ENCODE measurements at places on chromosomes 11 and 22. TPM values are rescaled to one million over a fixed set of nuclear protein-coding genes. Genes with fewer than 3 reads are reported as not detected.

DNA sequence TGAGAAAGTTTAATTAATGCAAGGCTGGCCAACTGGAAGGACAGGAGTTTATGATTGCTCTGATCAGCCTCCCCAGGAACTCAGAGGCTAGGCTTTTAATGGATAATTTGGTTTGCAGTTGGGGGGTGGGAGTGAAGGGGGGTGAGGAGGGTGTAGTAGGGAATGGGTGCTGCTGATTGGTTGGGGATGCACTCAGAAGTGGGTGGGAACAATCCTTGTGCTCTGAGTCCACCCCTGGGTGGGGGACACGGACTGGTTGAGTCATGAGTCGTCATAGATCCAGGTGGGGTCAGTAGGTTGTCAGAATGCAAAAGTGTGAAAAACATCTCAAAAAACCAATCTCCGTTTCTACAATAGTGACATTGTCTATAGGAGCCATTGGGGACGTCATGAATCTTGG is 20.9 kb upstream of the CYB5R3 start:
- peaks cover 10% of the 10 kb centered on the region for H3K4me1 ChIP-seq
- H3K27me3 ChIP-seq: peaks cover 16% of the 10 kb centered on the region
- H3K27ac ChIP-seq: no peak overlapping the region
- H3K36me3 ChIP-seq: no peaks in the 10 kb centered on the region
- no peak overlapping the region for H3K4me3 ChIP-seq

DNA sequence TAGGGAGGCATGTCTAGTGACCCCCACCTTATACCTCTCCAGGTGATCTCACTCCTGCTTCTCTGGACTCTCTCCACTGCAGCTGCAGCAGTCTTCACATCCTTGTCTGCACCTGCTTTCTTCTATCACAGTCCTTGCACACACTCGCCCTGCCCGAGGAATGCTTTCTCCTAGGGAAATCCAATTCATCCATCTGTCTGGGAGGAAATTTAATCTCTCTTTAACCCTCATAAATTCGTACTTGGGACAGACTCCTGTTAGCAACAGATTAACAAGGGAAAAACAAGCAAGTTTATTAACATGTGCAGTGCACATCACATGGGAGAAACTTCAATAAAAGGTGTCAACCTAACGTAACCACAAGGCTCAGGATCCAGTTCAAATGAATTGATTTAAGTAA is 11.3 kb upstream of the RCN1 start:
- H3K4me1 ChIP-seq: peaks cover 2% of the 10 kb centered on the region
- no peaks in the 10 kb centered on the region for H3K36me3 ChIP-seq
- H3K4me3 ChIP-seq: no peak overlapping the region
- peaks cover 6% of the 10 kb centered on the region for H3K27me3 ChIP-seq
- no peak overlapping the region for H3K27ac ChIP-seq
- DNase-seq: no peak

GRCh38 chr11:130826572-130826971 is 89.7 kb downstream of the SNX19 start:
- DNase-seq: no peak
- no peak overlapping the region for H3K27ac ChIP-seq
- H3K27me3 ChIP-seq: peaks cover 3% of the 10 kb centered on the region
- no peaks in the 10 kb centered on the region for H3K4me1 ChIP-seq
- no peaks in the 10 kb centered on the region for H3K36me3 ChIP-seq

Gene SVIP
- 42.4 TPM for total RNA-seq

DNA sequence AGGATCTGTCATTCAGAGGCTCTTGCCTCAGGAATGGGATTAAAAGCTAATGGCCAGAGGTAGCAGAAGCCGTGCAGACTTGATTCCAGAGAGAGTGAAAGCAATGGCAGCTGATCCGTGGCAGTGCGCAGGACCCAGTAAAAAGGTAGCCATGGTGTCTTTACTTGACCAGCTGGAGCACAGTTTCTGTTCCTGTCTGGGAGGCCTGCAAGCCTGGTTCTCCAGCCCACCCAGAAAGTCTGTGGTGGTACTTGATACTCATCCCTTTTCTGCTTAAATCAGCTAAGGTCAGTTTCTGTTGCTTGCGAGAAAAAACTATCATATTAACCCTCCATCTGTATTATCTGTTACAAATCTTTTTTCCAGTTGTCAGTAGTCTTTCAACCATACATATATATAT is 86.7 kb downstream of the RPS6KA4 start:
- no peak overlapping the region for H3K4me3 ChIP-seq
- H3K27me3 ChIP-seq: peaks cover 34% of the 10 kb centered on the region
- no peak for DNase-seq
- peaks cover 17% of the 10 kb centered on the region for H3K4me1 ChIP-seq

Gene SMTNL1
- total RNA-seq: not detected

DNA sequence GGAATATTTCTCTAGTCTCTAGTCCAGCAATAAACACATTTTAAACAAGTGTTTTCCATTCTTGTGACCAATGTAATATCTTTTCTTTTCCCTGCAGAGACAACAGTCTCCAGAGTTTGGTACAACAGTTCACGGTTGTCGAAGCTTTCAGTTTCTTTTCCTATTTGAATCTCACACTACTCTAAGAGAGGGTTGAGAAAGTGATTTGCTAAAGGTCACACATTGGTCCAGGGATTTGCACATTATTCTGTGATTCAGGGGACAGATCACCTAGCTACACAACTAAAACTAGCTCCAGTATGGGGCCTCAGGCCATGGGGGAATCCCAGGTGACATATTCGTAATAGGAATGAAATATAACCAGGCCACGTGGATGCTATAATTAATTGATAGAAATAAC is 132.5 kb downstream of the HIPK3 start:
- no peaks in the 10 kb centered on the region for H3K4me1 ChIP-seq
- H3K36me3 ChIP-seq: no peaks in the 10 kb centered on the region
- H3K4me3 ChIP-seq: no peak overlapping the region
- peaks cover 6% of the 10 kb centered on the region for H3K27me3 ChIP-seq
- DNase-seq: no peak

DNA sequence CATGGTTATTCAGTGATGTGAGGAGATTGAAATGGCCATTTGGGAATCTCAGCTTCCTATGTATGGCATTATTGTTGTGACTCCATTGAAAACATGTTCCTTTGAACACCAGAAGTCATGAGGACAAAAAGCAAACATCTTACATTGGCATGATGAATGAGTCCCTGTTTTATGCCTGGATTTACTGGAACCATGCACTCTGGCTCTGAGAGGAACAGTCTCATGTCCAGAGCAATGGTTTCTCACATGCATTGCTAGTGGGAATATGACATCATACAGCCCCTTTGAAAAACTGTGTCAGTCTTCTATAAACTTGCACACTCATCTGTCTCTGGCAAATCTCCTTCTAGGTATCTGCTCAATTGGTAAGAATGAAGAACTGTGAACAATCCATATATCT is 3.4 kb upstream of the KDM4F start:
- DNase-seq: no peak
- H3K27ac ChIP-seq: no peak overlapping the region
- peaks cover 44% of the 10 kb centered on the region for H3K27me3 ChIP-seq
- H3K36me3 ChIP-seq: no peaks in the 10 kb centered on the region
- H3K4me1 ChIP-seq: no peaks in the 10 kb centered on the region
- no peak overlapping the region for H3K4me3 ChIP-seq

- no peak overlapping the region for H3K27ac ChIP-seq
- H3K27me3 ChIP-seq: peaks cover 3% of the 10 kb centered on the region
- DNase-seq: no peak
- H3K4me3 ChIP-seq: no peak overlapping the region
These were observed 5.6 kb downstream of the SYTL2 start for GRCh38 chr11:85805387-85805786.

DNA sequence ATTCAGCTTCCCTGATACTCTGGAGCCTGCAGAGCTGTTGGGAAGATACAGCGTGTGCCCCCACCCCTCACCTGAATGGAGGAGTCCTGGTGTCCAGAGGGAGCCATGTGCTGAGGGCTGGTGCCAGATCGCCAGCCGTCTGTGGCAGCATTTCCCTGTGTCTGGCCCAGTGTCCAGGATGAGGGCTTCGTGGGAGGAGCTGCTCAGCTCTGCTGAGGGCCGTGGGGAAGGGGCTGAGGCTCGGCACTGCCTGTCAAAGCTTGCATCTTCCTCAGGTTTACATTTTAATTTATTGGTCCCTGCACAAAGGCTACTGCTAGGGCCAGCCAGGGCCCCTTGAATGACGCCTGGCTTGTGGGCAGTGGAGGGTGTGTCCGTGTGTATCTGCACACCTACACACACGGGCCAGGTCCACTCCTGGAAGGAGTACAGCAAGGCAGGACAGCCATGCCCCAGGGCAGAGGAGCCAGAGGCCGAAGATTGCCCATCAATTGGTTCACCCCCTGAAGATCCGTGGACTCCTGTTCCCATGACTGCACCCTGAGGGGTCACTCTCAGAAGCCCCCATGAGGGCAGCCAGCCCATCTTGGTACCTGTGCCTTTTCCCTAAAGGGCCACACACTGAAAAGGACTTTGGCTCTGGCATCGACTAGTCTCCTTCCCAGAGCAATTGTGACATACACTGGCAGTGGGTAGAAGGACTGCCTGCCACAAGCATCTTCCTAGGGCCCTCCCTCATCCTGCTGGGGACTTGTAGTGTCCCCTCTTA is 107.7 kb upstream of the PARVA start:
- H3K27ac ChIP-seq: no peak overlapping the region
- no peak overlapping the region for H3K4me3 ChIP-seq
- no peaks in the 10 kb centered on the region for H3K4me1 ChIP-seq
- H3K27me3 ChIP-seq: no peaks in the 10 kb centered on the region
- no peaks in the 10 kb centered on the region for H3K36me3 ChIP-seq
- no peak for DNase-seq

GRCh38 chr11:44825058-44825785 is 98.5 kb downstream of the TSPAN18 start:
- no peaks in the 10 kb centered on the region for H3K36me3 ChIP-seq
- H3K4me3 ChIP-seq: no peak overlapping the region
- H3K27me3 ChIP-seq: peaks cover 9% of the 10 kb centered on the region
- peaks cover 3% of the 10 kb centered on the region for H3K4me1 ChIP-seq
- H3K27ac ChIP-seq: no peak overlapping the region
